ENCODE measurements at places on chromosomes 1 and 21.

- DNase-seq = no peak
Observed at GRCh38 chr1:204316164-204316563, 43.6 kb downstream of the PLEKHA6 start.

DNA sequence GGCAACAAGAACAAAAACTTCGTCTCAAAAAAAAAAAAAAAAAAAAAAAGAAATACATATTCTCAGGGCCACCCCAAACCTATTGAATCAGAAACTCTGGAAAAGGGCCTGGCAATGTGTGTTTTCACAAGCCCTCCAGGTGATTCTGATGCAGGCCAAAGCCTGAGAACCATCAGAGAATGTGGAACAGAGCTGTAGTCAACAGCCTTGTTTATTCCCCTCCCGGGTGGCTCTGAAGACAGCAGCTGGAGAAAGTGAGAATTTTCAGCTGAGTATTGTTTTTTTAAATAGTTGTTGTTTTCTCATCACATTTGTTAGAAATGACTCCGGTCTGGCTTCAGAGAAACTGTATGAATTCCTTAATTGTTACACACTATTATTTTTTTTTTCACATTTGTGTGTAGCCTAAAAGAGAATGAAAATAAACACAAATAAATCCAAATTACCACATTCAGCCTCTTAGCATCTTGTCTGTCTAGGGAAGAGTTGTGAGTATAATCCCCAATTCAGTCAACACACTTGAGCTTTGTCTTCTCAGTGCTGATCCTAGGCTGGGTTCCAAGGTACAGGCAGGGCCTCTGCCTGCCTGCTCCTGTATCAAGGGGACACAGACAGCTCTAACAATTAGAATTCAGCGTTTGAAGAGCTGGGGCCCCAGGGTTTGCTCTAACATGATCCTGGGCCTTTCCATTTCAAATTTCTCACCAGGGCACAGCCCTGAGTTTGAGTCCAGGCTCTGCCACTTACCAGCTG lies 6.6 kb upstream of the AZIN2 start:
- no peak for DNase-seq

DNA sequence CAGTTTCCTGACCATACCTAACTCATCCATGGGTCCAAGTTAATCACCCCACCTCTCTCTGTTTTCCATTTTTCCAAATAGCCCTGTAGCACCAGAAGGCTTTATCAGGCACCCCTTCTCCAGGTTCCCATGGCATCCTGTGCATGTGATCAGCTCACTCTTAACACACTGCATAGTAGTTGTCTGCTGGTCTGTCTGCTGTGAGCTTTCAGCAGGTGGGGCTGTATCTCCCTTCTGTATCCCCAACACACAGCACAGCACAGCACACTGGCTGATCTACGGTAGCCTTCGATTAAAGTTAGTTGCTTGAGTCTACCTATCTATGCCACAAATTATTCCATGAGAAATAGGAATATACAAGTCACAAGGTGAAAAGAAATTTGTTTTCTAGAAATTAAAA lies 54.3 kb upstream of the C1orf198 start:
- no peak for DNase-seq

- no peak for DNase-seq
Observed at GRCh38 chr1:6967431-6968111, 182.3 kb downstream of the CAMTA1 start.

DNA sequence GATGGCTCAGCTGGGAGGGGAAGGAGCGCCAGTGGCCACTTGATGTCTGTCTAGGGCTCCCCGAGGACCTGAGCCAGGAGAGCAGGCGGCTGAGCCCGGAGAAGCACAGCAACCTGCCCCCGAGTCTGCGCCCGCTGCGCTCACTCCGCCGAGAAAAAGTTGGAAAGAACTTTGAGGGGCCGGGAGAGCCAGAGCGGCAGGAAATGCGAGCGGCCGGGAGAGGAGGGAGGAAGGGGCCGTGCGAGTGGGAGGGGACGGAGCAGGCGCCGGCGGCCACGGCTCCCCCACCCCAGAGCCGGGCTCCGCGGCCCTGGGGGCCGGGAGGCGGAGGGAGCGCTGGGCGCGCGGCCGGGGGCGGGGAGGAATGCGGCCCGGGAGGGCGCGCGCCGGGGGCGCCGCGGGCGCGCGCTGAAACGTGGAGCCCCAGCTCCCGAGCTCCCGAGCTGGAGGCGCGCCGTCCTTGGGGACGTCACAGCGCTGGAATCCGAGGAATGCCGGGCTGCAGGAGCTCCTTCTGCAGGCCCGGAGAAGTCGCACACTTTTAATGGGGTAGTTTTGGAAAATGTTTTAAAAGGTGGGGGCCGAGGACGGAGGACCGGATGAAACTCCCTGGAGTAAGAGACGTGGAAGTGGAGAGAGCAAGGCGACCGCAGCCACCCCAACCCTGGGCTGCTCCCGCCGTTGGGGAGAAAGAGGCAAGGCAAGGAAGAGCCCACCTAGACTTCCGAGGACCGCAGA lies at the start of gene PTPN14:
Gene PTPN14, minus strand, starts transcription at position 167 of the 738 bp plus-strand sequence. CDS start 86,799 bp downstream, outside the sequence.
- DNase-seq = no peak

DNA sequence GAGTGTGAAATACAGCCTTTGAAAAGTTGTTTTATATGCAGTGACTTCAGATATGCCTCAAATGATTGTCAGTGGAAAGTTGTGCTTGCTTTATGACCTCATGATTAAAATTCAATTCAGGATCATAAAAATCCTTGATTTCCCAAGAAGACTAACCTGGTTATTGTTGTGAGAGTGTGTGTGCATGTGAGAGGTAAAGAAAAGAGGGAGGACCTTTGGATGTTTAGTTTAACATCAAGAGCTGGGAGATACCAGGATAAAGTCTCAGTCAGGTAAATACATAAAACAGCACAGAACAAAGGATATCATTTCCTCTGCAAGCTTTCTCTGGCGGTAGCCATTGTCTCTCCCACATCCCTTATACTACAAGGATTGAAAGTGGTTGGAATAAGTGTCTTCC lies 14.4 kb downstream of the BTBD8 start:
- DNase-seq = no peak

DNA sequence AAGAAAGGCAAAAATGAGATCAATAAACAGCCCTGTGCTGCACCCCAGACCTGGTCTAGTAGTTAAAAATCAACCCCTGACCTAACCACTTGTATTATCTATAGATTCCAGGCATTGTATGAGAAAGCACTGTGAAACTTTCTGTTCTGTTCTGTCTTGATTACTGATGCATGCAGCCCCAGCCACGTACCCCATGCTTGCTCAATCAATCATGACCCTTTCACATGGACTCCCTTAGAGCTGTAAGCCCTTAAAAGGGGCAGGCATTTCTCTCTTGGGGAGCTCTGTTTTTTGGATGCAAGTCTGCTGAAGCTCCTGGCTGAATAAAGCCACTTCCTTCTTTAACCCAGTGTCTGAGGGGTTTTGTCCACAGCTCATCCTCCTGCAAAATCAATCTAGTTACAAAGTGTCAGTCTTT lies 24.2 kb upstream of the CD34 start:
- DNase-seq = no peak

GRCh38 chr1:35448344-35448801 lies 108.8 kb downstream of the KIAA0319L start:
- DNase-seq = no peak

DNA sequence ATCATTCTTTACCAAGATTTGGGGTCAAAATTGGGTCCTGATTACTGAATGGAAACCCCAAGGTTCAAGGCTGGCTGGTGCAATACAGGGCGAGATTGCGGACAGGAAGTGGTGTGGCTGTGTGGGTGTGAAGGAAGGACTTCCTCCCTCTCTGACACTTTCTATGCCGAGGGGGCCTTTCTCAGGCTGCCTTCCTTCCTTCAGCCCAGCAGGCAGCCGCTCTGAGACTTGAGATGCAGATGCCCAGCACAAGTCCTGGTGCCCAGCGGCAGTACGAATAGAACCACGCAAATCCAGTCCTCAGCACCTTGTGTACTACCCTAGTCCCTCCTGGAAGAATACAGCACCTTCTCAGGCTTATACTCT lies 16.3 kb downstream of the BATF3 start:
- no peak for DNase-seq

DNA sequence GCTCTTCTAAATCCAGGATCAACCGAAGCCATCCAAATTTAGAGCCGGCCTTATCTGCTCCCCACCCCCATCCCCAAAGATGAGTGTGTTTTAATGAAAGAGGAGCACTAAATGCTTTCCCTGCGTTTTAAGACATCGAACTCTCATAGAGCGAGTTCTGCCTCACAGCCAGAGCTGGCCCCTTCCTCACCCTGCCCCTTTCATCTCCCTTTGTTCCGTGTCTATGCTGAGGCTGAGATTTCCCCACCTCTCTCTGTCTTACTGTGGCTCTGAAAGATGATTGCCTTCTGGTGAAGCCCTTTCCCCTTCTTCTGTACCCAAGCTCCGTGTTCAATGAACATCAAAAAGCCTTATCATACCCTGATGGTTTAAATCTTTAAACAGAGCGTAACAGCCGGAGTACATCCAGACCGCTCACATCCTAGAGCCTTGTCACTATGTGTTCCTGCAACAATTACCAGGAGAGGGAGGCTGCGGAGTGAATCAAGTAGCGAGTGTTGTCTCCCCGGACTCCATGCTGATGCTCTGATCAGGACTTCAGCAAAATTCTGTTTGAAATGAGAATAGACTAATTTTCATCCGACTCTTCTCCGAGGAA lies 110.1 kb downstream of the ZNF326 start:
- DNase-seq = no peak

GRCh38 chr1:9369964-9370788 lies 77.5 kb downstream of the SPSB1 start:
- DNase-seq = no peak
